ENCODE measurements at places on chromosomes 11 and 22.

- no peak for DNase-seq
Measured at GRCh38 chr11:129705933-129706332, 109.7 kb upstream of the TMEM45B start.

GRCh38 chr22:21450858-21451353, 16.3 kb upstream of the TMEM191C start:
- peak; percentile 9 for DNase-seq

DNA sequence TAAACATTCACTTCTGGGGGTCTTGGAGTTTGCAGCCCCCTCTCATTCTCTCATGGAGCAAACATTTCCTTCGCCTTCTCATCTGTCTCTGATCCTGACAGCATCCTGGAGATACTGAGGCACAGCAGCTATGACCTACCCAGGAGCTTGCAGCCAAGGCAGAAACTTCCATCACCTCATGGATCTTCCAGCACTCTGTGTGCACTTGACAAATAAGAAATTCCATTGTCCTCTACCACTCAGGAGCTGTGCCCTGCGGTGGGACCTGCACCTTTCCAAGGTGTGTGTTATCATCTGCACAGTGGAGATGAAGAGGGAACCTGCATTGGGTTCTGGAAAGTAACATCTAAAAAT, 49.1 kb downstream of the GGTLC2 start:
- DNase-seq: no peak

DNA sequence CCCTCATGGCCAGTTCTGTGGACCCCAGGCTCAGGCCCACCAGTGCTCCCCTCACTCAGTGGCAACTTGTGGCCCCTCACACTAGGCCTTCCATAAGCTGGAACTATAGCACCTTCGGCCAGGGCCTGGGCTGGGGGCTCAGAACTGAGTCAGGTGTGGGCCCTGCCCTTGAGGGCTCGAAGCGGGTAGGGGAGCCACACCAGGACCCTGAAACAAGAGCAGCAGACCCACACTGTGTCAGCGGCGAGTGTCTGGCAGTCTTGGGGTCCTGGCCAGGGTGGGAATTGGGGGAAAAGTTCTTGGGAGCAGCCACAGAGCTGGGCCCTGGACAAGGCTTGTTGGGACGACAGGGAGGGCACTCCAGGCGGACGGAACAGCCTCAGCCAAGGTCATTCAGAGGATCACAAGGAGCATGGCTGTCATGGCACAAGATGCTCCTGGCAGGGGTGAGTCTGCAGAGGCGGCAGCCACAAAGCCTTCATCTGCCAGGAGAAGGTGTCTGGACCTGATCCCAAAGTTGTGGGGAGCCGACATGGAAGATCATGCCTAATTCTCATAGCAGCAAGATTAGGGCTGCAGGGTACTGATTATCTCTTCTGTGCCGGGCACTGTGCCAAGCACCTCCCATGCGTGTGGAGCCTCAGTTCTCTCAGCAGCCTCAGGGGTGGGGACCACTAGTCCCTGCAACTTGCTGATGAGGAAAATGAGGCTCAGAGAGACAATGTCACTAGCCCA, 50.7 kb downstream of the SHISAL1 start:
- DNase-seq: no peak

DNA sequence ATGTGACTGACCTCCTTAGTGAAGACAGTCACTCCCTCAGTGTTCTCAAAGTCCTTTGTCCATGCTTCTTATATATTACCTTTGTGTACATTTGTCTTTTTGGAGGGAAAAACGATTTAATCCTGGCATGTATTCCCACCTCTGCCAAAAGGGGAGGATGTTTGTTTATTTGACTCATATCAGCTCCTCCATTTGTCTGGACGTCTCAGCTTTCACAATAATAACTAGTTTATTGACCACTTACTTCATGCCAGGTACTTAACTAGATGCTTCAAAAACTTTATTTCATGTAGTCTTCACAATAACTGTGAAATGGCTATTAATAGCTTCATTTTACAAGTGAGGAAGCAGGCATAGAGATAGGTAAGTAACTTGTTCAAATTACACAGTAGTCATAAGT, 5.3 kb downstream of the TBCEL start:
- no peak for DNase-seq

DNA sequence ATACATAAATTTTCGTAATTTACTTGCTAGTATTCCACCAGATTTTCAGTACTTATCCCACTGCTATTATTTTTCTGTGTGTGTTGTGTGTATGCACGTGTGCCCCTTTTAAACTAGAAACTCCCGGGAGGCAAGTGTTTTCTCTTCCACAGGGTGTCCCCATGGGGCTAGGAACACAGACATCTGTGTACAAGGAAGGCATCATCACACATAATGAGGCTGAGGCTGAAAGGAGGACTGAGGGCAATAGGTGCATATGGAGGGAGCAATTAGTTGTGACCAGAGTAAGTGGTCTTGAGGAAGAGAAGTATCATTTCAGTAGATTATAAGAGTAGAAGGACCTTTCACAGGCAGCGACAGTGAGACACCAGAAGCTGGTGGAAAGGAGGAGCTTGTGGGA, 2.1 kb upstream of the DPAGT1 start:
- DNase-seq: no peak

DNA sequence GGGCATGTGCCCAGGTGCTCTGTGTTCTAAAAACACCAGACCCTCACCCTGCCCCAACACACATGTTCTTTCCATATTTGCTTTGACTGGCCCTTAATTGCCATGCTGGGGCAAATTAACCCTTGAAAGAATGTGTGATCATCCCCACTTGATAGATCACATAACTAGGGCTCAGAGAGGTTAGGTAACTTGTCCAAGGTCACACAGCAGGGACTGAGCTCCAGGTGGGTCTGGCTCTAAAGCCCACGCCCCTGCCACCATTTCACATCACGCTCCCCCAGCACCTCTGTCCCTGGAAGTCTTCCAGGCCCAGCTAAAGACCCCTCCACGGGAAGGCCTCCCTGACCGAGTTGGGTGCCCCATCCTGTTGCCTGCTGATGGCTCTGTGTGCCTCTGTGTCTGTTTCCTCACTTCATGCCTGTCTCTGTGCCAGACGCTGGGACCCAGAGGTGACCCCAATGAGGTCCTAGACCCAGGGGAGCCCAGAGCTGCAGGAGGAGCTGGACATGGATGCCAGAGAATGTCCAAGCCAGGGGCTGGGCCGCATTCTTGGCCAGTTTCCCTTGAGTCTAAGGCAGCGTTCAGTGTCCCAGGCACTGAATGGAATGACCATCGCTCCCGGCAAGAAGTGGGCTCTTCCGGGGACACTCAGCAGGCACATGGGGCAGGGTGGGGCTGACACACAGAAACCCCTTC, 79.7 kb downstream of the MYO7A start:
- no peak for DNase-seq

DNA sequence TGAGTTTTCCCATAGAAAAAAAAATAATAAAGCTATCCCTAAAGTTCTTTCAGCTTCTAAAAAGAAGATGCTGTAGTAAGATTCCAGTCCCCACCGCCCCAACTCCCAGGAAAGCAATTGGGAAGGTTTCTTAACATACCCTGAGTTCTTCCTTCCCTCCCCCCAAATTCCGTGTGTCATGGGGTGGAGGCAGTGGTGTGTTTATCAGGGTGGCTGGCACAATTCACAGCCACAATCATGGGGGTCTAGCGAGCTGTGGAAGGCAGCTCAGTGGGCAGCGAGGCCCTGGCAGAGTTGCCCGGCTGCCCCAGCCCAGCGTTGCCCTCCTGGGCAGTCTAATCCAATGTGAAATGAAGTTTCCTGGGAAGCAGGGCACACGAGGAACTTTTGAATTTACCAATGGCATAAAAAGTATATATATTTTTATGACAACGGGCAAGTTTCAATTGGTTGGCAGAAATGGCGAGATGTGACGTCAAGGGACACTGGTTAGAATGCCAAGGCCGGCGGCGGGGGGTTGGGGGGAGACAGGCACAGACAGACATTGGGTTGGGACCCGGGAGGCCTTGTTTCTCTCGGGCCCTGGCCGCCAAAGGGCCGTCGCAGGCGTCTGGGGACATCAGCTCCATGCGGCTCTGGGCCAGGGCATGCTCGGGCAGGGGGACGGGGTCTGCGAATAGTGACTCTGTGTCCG, 80.7 kb upstream of the PPARA start:
- peak; percentile 20 for DNase-seq

GRCh38 chr11:126344141-126345080, 11.1 kb upstream of the ST3GAL4 start:
- DNase-seq: no peak

GRCh38 chr11:11848891-11849746, 7.3 kb downstream of the USP47 start:
- DNase-seq: peak; percentile 54

DNA sequence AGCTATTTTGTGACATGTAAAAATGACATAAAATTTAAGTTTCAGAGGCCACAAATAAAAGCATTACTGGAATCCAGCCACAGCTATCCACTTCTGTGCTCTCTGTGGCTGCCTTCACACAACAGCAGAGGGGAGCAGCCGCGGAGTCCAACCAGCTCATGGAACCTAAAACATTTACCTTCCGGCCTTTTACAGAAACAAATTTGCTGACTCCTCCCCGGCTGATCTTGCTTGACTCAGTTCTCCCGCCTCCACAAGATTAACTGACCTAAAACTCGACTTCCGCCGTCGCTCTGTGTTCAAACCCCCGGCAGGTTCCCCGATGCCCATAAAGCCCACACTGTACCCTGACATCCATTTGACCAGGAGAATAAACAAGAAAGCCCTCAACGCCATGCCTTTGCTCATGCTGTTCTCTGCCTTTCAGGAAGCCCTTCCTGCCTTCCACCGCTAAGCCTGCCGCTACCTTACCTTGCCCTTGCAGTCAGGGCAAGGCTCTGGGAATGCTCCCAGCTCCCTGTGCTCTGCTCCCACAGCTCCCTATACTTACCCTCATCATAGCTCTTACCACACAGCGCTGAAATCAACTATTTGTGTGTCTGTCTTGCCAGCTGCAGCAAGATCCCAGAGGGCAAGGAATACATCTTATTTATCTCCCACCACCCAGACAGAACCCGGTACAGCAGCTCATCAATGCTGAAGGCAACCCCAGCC, 35.4 kb downstream of the MICAL3 start:
- no peak for DNase-seq

DNA sequence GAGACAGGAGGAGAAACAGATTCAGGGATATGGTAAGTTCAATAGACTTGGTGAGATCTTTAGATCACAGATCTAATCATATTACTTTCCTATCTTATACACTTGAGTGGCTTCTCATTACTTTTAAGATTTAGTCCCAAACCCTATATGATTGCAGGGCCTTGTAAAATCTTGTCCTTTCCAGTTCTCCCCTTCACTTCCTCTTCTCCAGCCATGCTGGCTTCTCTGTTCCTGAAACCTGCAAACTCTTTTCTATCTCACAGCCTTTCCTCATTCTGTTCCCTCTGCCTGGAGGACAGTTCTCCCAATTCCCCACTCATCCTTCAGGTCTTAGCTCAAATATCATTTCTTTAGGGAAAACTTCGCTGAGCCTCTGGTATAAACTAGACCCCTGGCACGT, 65.9 kb upstream of the BIRC3 start:
- DNase-seq: no peak

- DNase-seq: no peak
Measured at GRCh38 chr22:25197340-25197739, 2.3 kb upstream of the CRYBB3 start.

DNA sequence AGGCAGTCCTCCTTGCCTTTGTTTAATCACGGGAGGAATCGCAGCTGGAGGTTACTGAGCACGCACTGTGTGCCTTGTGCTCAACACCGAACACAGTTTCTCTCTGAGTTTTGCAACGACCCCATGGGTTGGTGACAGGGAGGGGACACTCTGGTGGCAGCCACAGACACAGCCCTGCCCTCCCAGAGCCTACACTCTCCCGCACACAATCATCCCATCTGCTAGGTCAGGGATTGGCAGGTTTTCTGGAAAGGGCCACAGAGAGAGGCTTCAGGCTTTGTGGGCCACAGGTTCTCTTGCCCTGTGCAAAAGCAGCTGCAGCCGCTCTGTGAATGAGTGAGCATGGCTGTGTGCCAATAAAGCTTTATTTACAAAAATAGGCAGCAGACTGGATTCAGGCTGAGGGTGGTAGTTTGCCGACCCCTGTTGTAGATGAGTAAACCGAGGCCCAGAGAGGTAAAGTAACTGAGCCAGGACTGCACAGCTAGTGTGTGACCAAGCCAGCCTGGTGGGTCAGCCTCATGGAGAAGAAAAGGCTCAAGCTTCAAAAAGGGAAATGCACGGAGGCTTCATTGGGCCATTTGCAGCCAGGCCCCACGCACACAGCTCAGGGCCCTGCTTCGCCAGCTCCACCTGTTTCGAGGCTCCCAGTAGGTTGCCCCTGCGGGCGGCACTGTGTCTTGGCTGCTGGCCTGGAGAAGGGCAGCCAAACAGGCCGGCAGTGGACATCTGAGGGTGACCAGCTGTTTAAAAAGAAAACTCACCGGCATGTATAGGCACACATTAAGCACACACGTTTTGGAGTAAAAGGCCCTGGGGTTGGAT, 16.3 kb downstream of the LTO1 start:
- no peak for DNase-seq

DNA sequence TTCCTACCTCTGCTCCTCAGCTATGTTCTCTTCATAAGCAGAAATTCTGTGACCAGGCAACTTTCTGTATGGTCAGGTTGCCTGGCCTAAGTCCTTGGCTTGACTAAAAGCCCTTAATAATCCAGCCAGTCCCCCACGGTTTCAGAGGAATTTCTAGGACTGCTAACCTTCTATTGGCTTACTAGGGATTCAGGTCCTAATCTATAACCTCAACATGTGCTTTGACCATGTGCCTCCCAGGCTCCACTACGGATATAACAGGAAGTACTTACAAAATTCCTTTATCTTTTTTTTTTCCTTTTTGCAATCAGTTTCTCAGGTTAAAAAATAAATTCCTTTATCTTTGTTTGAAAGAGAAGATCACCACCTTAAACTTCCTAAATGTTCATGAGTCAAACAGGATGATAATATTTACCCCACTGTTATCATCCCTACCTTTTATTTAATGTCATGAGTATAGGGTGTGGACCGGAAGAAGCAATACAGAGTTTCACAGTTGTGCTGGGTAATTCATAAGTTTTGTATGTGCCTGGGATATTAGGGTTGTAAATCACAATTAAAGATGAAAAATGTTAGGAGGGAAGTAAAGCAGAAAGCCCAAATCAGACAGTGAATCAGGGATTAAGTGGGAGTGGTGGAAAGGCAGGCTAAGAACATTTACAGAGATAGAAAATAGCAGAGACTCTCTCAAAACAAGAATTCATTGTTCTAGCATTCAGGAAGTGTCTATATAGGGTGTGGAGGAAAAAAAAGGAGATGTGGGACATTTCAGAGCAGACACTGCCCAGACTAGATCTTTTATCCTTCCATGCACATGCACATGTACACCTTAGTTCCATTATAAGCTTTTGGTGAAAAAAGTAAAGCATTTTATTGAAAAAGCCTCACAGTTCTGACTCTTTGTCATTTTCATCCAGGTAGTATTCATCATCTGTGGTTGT, 10.7 kb upstream of the POGLUT3 start:
- no peak for DNase-seq

GRCh38 chr11:131598305-131598704, 227.9 kb downstream of the NTM start:
- no peak for DNase-seq

- no peak for DNase-seq
Measured at GRCh38 chr11:30543066-30543465, 43.1 kb downstream of the MPPED2 start.
